GM04503 (cell line): ENCODE measurements at places on chromosomes 2 and 18.
A peak's percentile ranks its signal among the peaks of the same experiment; 100 is the strongest.

DNA sequence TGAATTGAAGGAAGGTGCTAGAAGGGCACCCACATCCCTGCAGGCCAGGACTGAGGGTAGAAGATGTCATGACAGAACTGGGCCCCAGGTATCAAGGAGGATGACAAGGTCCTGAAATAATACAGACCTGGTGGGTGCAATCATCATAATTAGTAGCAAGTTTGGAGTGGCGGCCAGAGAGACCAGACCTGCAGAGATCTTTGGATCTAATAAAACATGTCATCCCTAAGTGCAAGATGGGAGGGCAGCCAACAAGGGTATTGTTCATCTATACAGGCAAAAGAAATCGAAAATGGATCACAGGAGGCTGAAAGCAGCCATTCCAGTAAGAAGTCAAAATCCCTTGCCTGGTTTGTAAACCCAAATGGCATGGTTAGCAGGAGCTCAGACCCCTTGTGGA is 111.3 kb upstream of the BOD1L2 start:
- DNase-seq: no peak

- peak; percentile 31 for DNase-seq
These were observed 125.6 kb downstream of the GRB14 start for GRCh38 chr2:164495491-164496223.

GRCh38 chr18:69539404-69539803 is 138.7 kb downstream of the DOK6 start:
- DNase-seq: no peak

- no peak for DNase-seq
These were observed 352.4 kb downstream of the ERBB4 start for GRCh38 chr2:212186166-212186565.

GRCh38 chr18:23504720-23505119 is 1.4 kb downstream of the RMC1 start:
- DNase-seq: no peak

DNA sequence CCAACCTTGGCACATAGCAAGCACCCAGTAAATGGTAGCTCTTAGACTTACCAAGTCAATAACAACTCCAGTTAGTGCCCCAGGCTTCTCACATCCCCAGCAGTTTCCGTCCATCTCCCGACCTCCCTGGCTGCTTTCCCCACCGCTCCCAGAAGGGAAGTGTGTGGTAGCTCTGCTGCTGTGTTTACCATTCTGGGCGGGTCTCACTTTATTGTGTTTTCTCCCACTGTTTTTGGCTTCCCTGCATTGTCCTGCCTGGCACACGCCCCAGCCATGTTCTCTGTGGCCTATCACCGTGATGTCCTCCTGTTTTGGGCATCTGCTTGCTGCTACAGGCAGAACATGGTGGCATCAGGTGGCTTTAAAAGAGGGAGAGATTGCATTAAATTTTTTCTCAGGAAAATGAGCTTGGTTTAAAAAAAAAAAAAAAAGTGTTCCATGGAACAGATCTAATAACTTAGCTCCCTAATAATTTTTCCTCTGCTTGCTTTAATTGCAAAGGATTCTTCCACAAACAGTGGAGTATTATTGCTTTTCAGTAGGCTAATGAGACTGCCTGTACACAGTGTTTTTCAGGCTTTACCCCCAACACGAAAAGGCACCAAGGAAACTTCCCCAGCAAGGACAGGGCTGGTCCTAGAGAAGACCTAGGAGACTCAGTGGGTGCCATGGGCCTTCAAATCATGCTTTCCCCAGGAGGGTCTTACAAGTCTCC is 8.0 kb upstream of the COX7A2L start:
- no peak for DNase-seq

DNA sequence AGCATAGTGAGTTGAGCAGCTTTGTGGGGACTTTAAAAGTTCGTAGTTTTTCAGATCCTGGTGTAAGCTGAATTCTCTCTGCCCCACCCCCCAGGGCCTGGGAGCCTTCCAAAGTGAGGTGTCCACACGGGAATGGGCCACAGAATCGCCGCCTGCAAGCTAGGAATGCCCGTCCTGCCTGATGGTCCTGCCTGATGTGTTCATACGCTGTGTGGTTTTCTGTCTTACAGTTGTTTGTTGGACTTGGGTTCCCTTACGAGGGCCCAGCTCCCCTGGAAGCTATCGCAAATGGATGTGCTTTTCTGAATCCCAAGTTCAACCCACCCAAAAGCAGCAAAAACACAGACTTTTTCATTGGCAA is 158.7 kb downstream of the MGAT5 start:
- no peak for DNase-seq

- peak; percentile 49 for DNase-seq
These were observed 146.6 kb downstream of the ERBB4 start for GRCh38 chr2:212392043-212392442.

GRCh38 chr2:49288902-49289700 is 134.8 kb upstream of the FSHR start:
- no peak for DNase-seq

GRCh38 chr2:204892506-204893255 is 347.4 kb downstream of the PARD3B start:
- peak; percentile 87 for DNase-seq
